IMR-90 (cell line): ENCODE measurements at places on chromosomes 11 and 22. TPM values are rescaled to one million over a fixed set of nuclear protein-coding genes. Genes with fewer than 3 reads are reported as not detected.

The GGTLC3 gene
- polyA plus RNA-seq = not detected in 2 replicates

The FAM83F gene
- polyA plus RNA-seq = not detected in 2 replicates

The PATE4 gene
- polyA plus RNA-seq = not detected in 2 replicates

The LDHAL6A gene
- polyA plus RNA-seq = not detected in 2 replicates

The OR51B5 gene
- 0.09 and 0.29 TPM in 2 replicates for polyA plus RNA-seq

The KCNK7 gene
- polyA plus RNA-seq = 0.09 and 0.34 TPM in 2 replicates

The WT1 gene
- polyA plus RNA-seq = not detected in 2 replicates

The MYRF gene
- polyA plus RNA-seq = 10.6 and 10.7 TPM in 2 replicates

The SPI1 gene
- not detected in 2 replicates for polyA plus RNA-seq

The VSIG10L2 gene
- not detected in 2 replicates for polyA plus RNA-seq

The SAA4 gene
- not detected in 2 replicates for polyA plus RNA-seq

The PTPRJ gene
- 5.3 and 5.6 TPM in 2 replicates for polyA plus RNA-seq

The FZD4 gene
- polyA plus RNA-seq = 3.1 and 3.7 TPM in 2 replicates

The SLC29A2 gene
- polyA plus RNA-seq = 0.87 and 1.2 TPM in 2 replicates

The FJX1 gene
- 11.2 and 14.2 TPM in 2 replicates for polyA plus RNA-seq

The ESAM gene
- polyA plus RNA-seq = 0.12 and 0.20 TPM in 2 replicates

The ZBTB16 gene
- polyA plus RNA-seq = not detected in 2 replicates

The RFPL1 gene
- not detected in 2 replicates for polyA plus RNA-seq

The OMP gene
- 0.27 and 0.46 TPM in 2 replicates for polyA plus RNA-seq

The ANKRD49 gene
- polyA plus RNA-seq = 6.5 and 7.2 TPM in 2 replicates

The SMC1B gene
- polyA plus RNA-seq = not detected in 2 replicates

The PNPLA3 gene
- 7.5 and 8.4 TPM in 2 replicates for polyA plus RNA-seq

The CAPN5 gene
- 24.0 and 26.9 TPM in 2 replicates for polyA plus RNA-seq

The KCTD21 gene
- polyA plus RNA-seq = 12.2 TPM in 2 replicates

The OR51I1 gene
- polyA plus RNA-seq = not detected in 2 replicates

The OR51B2 gene
- polyA plus RNA-seq = not detected in 2 replicates

The CRY2 gene
- polyA plus RNA-seq = 10.8 and 12.2 TPM in 2 replicates

The VPREB1 gene
- polyA plus RNA-seq = not detected in 2 replicates

The OR2AG2 gene
- 0.22 and 0.29 TPM in 2 replicates for polyA plus RNA-seq

The CSF2RB gene
- polyA plus RNA-seq = not detected in 2 replicates

The TP53I11 gene
- polyA plus RNA-seq = 18.4 and 22.0 TPM in 2 replicates

The CD3D gene
- not detected in 2 replicates for polyA plus RNA-seq

The OR5AP2 gene
- polyA plus RNA-seq = not detected in 2 replicates

The FIBIN gene
- polyA plus RNA-seq = 5.3 and 6.1 TPM in 2 replicates

The FHIP1B gene
- 28.1 and 30.2 TPM in 2 replicates for polyA plus RNA-seq

The ADM2 gene
- 1.9 and 2.3 TPM in 2 replicates for polyA plus RNA-seq

The P2RX6 gene
- polyA plus RNA-seq = 1.4 and 1.6 TPM in 2 replicates
